ENCODE measurements at places on chromosomes 5 and 9.

DNA sequence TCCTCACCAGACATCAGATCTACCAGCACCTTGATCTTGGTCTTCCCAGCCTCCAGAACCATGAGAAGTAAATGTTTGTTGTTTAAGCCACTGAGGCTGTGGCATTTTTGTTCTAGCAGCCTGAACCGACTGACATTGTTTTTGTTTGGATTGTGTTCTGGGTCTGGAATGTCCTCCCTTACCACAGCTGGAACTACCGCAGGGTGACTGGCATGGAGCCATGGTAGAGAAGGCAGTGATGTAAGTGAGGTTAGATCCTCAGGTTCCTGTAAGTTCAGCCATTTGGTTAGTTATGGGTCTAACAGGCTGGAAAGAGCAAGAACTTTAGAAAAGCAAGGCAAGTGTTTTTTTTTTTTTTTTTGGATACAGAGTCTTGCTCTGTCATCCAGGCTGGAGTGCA is 209.3 kb downstream of the DAB2IP start:
- no peak for DNase-seq

DNA sequence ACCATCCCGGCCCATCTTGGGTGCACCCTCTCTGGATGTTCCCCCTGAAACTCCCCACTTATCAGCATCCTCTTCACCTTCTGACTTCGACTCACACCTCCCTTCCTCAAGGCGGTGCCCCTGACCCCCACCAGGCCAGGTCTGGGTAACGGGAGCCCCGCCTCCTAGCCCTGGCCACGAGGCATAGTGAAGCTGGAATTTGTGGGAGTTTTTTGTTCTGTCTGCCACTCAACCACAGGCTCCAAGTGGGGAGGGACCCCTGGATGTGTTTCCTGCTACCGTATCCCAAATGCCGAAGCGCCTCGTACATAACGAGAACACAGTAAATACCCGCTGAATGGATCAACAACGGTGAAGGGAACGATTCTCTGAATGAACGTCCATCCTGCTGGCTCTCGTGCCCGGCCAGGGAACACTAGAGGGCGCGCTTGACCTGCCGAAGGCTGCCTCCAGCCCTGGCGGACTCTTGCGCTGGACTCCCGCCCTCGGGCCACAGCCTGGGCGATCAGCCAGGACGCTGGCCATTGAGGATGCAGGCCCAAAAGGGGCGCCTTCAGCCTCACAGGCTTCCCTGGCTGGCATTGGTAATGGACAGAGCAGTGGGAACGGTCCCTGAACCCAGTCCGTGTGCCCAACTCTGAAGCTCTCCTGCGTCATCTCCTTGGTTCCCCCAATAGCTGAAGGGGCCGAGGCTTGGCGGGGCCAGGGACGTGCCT is 47.3 kb upstream of the PHYKPL start:
- peak; percentile 47 for DNase-seq

GRCh38 chr5:33588654-33589372 is 148.0 kb downstream of the TARS1 start:
- DNase-seq: peak; percentile 17

DNA sequence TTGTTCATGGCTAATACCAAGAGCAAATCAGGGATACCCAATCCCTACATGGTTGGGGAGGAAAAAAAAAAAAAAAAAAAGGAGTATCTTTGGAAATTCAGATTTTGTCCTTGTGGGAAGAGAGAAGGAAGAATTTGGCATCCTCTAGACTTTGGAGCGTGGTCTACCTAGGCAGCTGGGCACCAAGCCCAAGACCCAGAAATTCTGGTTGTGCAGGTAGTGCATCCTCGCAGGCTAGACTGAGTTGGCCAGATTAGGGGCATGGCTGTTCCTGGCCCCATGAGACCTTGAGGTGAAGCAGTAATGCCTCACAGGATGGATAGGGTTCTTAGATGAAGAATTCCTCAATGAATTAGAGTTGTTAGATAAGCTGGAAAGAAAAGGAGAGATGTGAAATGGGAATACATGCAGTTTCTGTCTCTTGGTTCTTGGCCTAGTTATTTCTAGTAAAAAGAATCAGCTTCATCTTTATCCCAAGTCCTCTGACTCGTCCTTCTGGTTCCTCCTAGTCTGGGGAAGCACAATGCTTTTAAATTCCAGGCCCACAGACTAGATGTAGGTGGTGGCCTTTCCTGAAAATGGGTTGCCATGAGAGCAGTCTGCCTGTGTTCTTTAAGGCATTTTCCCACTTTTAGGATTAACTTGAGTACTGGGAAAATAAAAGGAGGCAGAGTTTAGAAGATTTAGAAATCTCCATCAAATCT is 140.5 kb upstream of the RUSC2 start:
- no peak for DNase-seq

GRCh38 chr9:69168709-69169217 is 5.3 kb upstream of the TJP2 start:
- DNase-seq: peak; percentile 49

DNA sequence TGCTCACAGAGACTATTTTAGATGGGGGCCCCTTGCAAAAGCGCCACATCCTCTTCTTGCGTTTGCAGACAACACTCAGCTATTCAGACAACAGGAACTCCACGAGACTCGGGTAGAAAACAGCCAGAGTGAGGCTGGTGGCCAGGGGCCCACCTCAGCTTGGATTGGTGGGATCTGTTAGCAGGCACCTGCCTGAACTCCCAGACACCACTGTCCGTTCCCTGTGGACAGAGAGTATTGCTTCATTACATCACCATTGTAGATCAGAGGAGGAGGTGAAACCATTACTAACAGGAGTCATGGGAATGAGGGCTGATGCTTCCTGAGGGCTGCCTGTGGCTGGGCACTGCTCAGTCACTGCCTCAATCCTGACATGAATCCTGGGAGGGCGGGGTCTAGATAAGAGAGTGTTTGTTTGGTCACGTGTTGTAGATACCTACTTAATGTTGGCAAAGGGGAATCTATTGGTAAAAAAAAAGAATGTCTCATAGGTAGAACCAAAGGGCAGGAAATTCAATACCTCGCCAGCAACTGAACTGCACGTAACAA is 4.4 kb upstream of the RAPGEF1 start:
- DNase-seq: no peak

GRCh38 chr5:16483361-16483760 is 17.8 kb upstream of the ZNF622 start:
- no peak for DNase-seq

GRCh38 chr5:139413153-139413552 is 9.3 kb upstream of the SPATA24 start:
- DNase-seq: no peak

- no peak for DNase-seq
Measured at GRCh38 chr9:136359774-136360718, 3.5 kb downstream of the DNLZ start.

Measured in CD4-positive, alpha-beta T cell treated with Interleukin-21 for 1 hour (primary cell).